ENCODE measurements at places on chromosomes 5 and 9.
A peak's percentile ranks its signal among the peaks of the same experiment; 100 is the strongest.

GRCh38 chr9:93479726-93480125, 26.3 kb upstream of the FAM120AOS start:
- no peak for DNase-seq

- DNase-seq, result no peak
Measured at GRCh38 chr9:28692012-28692411, 1118.7 kb upstream of the C9orf72 start.

- peak; percentile 74 for DNase-seq
Measured at GRCh38 chr9:120755810-120756434, 37.3 kb downstream of the FBXW2 start.

DNA sequence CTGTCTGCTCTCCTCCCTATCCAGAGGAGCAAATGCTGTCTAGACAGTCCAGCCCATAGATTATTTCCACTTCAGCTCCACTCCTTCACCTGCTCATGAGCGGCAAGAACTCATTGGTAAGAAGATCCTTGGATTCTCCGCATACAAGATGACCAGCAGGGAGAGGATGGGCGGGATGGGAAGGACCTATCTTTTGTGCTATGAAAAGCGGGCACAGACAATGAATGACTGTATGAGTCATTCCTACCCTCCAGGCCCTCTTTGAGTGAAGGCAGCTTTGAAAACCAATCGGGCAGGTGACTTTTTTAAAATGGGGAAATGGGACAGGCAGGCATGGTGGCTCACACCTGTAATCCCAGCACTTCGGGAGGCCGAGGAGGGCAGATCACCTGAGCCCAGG, 49.4 kb downstream of the SMIM23 start:
- DNase-seq, result no peak

GRCh38 chr9:16637911-16638310, 232.6 kb downstream of the BNC2 start:
- DNase-seq, result no peak

GRCh38 chr9:130931508-130932254, 7.4 kb downstream of the FIBCD1 start:
- DNase-seq, result no peak

DNA sequence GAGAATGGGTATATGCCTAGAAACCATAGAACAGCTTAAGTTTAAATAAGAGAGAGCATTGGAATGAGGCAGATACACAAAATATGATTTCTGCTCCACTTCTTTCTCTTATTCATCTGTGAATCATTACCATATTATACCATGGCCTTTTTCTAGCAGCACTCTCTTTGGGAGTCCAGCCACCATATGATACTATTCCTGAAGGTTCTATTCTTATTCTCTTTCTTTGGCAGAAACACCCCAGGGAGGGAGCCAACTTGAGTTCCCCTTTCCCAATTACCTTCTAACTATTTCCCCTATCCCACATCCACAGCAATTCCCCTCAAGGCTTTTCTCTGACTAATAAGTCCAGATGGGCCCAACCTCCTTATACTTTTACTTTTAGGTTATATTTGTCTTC, 55.9 kb downstream of the NDUFAF2 start:
- DNase-seq, result no peak

DNA sequence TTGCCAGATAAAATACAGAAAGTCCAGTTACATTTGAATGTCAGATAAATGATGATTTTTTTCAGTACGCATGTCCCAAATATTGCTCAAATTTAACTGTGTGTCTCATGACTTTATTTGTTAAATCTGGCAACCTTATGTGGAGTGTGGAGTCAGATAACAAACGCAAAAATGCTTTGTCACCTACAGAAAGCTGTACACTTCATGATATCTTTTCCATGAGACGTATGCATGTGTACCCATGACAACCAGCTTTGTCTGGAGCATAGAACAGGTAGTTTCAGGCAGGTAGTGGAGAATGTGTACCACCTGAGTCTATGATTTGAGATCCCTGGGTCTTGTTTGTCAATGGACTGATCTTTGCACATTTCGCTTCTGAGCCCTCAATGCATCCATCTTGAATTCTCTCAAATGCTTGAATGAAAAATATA, 105.5 kb upstream of the CPEB4 start:
- DNase-seq, result no peak

- peak; percentile 37 for DNase-seq
Measured at GRCh38 chr5:31537851-31538250, 5.8 kb downstream of the C5orf22 start.

DNA sequence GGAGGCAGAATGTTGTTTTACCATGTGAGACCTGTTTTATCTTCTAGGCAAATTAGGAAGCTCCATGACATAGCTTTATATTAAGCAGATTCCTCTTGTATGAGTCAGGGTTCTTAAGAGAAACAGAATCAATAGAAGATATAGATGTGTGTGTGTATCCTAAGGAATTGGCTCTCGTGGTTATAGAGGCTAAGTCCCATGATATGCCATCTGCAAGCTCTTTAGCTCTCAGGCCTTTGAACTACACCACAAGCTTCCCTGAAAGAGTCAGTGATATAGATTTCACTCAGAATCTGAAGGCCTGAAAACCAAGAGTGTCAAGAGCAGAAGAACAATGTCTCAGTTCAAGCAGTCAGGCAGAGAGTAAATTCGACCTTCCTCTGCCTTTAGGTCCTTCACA, 365.8 kb upstream of the ZNF608 start:
- DNase-seq, result no peak

- DNase-seq, result no peak
Measured at GRCh38 chr5:89168766-89169165, 285.8 kb upstream of the MEF2C start.

- no peak for DNase-seq
Measured at GRCh38 chr9:126743041-126743440, 61.8 kb upstream of the ZBTB43 start.

DNA sequence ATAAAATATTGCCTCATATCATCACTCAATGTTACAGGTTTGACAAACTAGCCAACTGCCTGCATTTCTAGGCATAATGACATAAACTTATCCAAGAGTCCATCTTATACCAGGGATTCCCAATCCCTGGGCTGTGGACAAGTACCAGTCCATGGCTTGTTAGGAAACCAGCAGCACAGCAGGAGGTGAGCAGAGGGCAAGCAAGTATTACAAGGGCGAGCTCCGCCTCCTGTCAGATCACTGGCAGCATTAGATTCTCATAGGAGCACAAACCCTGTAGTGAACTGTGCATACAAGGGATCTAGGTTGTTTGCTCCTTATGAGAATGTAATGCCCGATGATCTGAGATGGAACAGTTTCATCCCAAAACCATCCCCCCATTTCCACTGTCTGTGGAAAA, 144.9 kb downstream of the PRKACG start:
- DNase-seq, result no peak

- DNase-seq, result no peak
Measured at GRCh38 chr5:32325062-32325461, 12.3 kb upstream of the MTMR12 start.

DNA sequence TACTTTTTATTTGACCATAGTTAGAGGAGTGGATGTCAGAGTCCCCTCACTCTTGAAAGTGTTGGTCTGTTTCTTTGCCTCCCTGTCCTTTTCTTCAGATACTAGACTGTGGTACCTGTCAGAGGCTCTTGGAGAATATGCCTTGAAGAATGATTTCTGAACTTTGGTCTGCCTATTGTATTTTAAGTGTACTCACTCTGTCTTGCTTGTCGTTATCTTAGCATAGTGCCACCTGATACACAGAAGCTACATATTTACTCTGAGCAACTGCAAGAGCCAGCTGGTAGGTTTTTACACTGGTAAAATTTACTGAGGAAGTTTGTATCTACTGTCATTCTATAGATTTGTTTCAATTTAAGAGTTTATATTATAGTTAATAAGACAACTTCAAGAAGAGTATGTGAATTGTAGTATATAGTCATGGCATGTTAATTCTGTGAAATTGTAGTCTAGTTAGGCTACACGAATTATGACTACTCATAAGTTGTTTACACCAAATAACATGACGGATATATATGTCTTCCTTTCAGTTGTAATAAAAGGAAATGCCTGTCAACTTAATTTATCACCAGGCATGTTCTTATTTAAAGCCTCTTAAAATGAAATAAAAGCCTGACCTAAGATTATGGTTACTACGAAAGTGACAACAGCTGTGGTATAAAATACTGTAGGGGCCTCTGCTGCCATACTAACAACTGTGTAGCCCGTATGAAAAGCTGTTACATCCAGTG, 201.7 kb downstream of the KDM4C start:
- DNase-seq, result no peak

DNA sequence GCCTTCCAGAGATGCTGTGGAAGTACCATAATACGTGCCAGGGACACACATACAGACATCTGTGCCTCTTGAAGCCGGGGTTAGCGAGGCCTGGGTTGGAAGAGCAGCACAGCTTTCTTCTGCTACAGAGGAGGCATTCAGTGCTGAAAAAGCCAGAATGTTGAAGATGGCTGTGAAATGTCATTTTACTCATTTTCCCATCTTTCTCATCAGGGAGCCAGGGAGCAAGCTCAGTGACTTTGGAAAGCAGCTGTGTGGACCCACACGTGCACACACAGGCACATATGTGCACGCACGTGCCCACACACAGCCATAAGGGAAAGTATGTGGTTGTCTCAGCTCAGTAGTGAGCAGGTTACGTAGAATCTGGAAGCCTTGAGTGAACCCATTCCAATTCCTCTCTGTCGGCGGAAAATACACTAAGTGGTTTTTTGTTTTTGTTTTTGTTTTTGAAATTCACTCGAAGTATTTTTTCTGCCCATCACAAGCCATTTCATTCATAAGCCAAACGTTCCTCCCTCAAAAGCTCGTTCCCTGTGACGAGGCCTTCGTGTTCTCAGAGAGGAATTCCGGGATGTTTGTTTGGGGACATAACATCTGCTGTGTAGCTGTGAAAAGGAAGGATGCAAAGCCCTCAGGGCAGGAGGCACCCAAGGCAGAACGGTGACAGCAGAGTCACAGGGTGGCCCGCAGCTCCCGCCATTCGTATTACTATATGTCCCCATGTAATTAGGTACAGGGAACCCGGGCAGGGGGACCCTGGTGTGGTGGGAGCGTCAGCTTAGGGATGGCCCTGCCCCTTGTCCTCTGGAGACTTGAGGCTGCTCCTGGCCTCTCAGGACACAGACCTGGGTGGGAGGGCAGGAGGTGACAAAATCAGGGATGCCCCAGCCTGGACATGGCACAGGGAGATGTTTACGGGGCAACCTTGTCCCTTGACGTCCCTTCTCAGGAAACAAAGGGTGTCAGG, 29.0 kb upstream of the ANKRD33B start:
- no peak for DNase-seq

- DNase-seq, result no peak
Measured at GRCh38 chr9:88689509-88690298, 154.7 kb downstream of the NXNL2 start.

DNA sequence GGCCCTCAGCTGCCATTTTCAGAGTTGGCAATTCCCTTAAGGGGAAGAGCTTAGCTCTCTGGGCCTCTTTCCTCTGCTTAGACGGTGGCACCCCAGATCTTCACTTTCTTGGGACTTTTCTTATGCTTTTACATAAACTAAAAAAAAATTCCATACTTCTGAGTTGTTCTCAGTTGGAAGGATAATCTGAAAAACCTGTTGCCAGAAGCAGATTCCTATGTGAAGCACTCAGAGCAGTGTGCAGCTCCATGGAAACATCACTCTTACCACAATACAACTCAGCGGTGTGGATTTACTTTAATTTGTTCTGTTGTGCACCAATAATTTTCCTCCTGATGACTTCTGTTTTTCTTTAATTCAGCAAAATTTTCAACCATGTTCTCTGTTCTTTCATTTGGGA, 44.1 kb upstream of the MROH2B start:
- no peak for DNase-seq

GRCh38 chr9:99237356-99237755, 15.3 kb downstream of the SEC61B start:
- no peak for DNase-seq

GRCh38 chr5:177226860-177227259, 76.7 kb downstream of the RAB24 start:
- DNase-seq, result no peak

DNA sequence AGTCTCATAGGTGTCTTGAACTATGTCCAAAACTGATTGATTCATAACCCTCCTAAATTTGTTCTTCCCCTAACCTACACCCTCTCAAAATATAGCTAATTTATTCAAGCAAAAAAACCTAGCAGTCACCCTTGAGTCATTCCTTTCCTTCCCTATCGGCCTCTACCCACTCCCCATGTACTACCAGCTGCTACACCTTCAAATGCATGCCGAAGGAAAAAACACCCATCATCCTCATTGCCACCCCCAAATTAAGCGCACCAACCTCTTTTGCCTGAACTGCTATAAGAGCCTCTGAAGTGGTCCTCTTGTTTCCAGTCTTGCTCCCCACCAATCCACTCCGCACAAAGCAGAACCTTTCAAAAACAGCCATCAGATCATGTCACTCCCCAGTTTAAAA, 12.6 kb downstream of the LIFR start:
- DNase-seq, result no peak

DNA sequence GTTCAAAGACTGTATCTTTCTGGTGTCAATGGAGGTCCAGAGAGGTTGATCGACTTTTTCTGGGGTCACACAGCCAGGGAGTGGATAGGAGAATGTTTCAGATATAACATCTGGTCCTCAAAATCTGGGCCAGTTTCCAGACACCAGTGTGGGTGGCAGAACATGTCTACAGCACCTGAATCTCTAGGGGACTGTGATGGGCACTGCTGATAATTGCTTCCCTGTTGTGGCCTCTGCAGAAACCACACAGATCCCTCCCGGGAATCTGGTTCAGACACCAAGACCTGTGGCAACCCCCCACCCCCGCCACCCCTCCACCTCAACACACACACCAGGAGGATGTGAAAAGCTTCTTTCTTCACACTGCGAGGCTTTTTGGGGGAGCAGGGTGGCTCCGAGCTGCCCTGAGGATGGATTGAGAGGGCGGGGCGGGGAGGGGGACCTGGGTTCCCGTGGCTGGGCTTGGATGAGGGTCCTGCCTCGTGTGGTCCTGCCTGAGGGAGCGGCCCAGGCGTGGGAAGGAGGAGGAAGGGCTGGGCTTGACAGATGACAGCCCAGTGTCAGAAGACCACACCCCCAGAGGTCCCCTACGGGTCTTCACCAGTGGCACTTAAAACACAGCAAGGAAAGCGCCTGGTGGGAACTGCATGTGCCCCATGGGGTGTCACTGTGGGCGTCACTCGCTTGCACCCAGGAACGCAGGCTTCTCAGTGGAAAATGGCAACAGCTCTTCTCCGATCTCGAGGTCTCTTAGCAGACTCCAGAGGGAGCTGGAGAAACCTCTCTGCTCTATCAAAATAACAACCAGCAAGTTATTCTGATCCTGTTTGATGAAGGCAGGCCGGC, 55.2 kb downstream of the TRIP13 start:
- no peak for DNase-seq

GRCh38 chr9:12718482-12719026, 25.4 kb downstream of the TYRP1 start:
- DNase-seq, result peak; percentile 25

Measured in pons (tissue), 1 donor.